ENCODE measurements at places on chromosomes 1 and 21.
A peak's percentile ranks its signal among the peaks of the same experiment; 100 is the strongest.

GRCh38 chr1:844472-845026 is 79.2 kb upstream of the SAMD11 start:
- DNase-seq: peak; percentile 2

DNA sequence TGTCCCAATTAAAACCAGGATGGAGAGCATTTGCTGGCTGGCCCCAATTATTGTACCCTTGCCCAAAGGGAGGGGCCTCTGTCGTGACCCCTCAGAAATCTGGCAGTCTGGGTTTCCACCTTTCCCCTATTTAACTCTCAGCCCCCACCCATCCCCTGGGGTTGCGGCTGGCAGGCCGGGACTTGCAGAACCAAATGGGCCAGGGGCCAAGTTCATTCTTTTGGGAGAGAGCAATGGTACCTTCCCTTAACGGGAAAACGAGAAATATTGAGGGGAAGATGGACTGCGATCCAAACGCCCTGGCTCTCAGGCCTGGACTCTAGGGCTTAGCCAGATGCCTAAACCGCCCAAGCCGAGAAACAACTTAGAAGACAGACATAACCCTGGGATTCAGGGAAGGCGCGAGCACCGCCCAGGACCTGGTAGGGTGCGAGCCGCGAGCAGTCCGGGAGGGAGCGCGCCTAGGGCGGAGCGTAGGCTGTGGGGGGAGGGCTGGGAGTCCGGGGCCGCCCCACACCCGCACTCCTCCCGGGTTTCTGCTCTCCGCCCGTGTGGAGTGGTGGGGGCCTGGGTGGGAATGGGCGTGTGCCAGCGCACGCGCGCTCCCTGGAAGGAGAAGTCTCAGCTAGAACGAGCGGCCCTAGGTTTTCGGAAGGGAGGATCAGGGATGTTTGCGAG is at the start of gene SLC27A3:
Gene SLC27A3 (plus strand): TSS at position 628 of the 678 bp plus-strand sequence. CDS start 91 bp downstream, outside the sequence.
- peak; percentile 10 for DNase-seq

DNA sequence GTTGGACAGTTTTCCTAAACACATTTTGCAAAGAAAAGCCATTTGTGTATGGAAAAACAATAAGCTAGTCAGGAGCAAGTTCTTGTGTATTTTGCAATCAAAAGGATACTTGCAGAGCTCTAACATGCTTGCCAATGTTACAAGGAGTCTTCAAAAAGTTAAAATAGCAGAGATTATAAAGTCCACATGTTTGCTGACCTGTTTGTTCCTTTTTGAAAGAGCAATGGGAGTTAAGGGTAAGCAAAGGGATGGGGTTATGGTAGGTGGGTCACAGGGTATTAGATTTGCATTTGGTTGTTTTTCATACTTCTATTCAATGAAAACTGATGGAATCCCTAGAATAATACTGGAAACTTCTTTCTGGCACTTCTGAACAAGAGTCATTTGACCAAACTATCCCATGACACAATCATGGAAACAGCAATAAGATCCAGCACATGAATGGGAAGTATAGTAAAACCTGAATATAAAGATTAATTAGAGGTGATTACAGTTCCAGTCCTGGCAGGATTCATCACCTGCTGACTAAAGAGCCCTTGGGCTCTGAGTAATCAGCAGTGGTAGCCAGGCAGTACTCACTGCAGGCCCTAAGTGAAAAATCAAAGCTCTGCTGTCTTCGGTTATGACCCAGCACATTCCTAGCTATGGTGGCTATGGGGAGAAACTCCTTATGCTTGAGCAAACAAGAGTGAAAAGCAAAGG is 27.1 kb upstream of the ZC3H11B start:
- no peak for DNase-seq

- no peak for DNase-seq
These were observed 517 bp upstream of the H3-3A start for GRCh38 chr1:226061841-226062557.

GRCh38 chr1:3714284-3714741 is 37.9 kb upstream of the CCDC27 start:
- DNase-seq: no peak

GRCh38 chr1:119743308-119743707 is 25.4 kb downstream of the HMGCS2 start:
- no peak for DNase-seq

- DNase-seq: no peak
These were observed 204.1 kb upstream of the PTGFR start for GRCh38 chr1:78286686-78287085.

DNA sequence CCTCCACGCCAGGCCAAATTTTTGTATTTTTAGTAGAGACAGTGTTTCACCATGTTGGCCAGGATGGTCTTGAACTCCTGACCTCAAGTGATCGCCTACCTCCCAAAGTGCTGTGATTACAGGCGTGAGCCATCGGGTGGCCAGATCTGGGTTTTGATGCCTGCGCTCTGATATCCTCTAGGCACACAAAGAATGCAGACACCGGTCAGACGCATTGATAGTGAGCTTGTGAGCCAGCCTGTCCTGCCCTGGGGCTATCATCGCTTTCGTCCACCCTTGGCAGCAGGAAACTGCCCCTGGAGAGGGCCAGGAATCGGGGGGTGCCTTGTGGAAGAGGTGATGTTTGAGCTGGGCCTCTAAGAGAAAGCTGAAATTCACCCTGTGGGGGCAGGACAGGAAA is 4.0 kb downstream of the FBLIM1 start:
- DNase-seq: no peak

GRCh38 chr1:19879661-19880060 is 2.5 kb upstream of the OTUD3 start:
- DNase-seq: no peak

DNA sequence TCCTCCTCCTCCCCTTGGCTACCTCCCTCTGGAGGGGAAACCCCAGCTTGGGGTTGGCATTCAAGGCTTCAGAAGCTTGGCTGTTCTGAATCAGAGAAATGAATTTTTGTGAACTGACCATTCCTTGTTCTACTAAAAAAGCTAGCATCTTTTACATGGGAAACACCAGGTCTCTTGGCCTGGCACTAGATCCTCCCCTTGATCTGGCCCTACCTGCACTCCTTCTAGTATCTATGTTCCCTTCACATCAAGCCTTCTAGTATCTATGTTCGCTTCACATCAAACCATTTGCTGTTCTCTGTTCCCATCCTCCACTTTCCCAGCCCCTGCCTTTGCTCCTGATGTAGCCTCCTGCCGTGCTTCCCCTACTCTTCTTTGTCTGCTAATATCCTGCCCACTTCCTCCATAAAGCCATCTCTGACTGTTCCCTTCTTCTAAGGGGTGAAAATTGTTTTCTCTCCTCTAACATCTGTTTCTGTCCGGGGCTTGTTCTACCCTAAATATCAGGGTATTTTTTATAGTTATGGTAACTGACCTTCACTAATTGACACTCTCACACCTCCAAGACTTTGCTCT is 25.8 kb downstream of the FAM151A start:
- no peak for DNase-seq

GRCh38 chr1:225137976-225138375 is 208.5 kb downstream of the DNAH14 start:
- DNase-seq: no peak

Data from activated T-helper 9 cell treated with anti-CD3 and anti-CD28 coated beads, Interleukin-2, amount 50 U/mL, for 16 hours (primary cell).